ENCODE measurements at places on chromosomes 6 and 20. TPM values are rescaled to one million over a fixed set of nuclear protein-coding genes. Genes with fewer than 3 reads are reported as not detected.

GRCh38 chr6:20055916-20056315, 156.4 kb downstream of the MBOAT1 start:
- DNase-seq, result no peak
- no peak overlapping the region for H3K27ac ChIP-seq
- no peaks in the 10 kb centered on the region for H3K27me3 ChIP-seq
- H3K4me1 ChIP-seq, result no peaks in the 10 kb centered on the region
- H3K36me3 ChIP-seq, result no peaks in the 10 kb centered on the region
- no peak overlapping the region for H3K4me3 ChIP-seq

DNA sequence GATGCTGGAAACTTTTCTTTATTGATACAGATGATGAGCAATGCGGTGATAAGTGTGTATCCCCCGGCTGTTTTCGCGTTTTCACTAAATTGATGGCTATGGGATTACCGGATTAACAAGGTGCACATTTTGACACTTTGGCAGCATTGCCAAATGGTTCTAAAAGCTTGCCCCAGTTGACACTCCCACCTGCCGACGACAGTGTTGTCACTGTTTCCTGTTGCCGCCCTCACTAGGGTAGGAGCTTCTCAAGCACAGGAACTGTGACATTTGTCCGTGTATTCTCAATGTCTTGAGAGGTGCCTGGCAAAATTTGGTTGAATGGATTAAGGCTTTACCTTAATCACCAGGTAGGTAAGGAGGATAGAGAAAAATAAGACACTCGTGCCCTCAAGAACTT, 9.8 kb upstream of the MAPK13 start:
- H3K36me3 ChIP-seq, result peaks cover 2% of the 10 kb centered on the region
- peaks cover 7% of the 10 kb centered on the region for H3K4me1 ChIP-seq
- H3K4me3 ChIP-seq, result no peak overlapping the region
- H3K27ac ChIP-seq, result no peak overlapping the region

DNA sequence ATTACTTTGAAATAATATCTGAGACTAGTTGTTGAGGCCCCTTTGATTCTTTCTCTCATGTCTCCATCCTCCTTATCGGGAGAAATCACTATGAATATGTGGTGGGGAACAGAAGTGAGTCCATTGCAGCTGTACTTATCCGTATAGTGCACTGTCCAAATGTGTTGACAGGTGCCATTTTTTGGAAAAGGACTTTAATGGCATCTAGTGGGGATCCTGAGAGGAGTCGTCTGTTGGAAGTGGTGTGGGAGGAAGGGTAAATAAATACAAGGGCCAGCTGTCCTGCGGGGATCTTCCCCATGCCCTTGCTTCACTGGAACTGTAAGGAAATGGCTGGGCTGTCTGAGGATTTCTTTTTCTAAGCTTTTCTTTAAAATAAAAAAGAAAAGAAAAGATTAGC, 19.4 kb downstream of the TPX2 start:
- DNase-seq, result peak; percentile 35
- H3K27me3 ChIP-seq, result no peaks in the 10 kb centered on the region
- H3K4me3 ChIP-seq, result no peak overlapping the region
- H3K27ac ChIP-seq, result peak overlapping the region; percentile 42

DNA sequence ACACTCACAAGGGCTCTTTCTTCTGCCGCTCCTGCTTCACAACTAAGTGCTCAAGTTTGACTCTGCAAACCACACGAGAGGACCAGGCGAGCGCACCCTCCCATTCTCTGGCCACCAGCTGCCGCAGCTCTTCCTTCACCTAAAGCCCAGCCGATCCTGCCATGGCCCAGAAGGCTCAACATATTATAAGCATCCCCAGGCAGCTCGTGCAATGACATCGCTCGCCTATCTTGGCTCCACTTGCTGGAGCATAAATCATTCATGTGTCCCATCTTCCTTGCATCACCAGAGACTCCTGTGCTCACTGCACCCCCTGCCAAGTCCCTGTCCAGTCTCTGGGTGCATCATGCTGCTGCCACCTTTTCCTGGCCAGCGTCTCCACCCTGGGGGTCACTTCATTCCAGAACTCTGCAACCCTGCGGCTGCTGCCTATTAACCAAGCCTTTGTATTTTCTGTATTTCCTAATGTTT, 59.0 kb downstream of the PSMG4 start:
- no peak overlapping the region for H3K4me3 ChIP-seq
- peak; percentile 34 for DNase-seq
- H3K36me3 ChIP-seq, result no peaks in the 10 kb centered on the region
- H3K27ac ChIP-seq, result no peak overlapping the region
- peaks cover 50% of the 10 kb centered on the region for H3K27me3 ChIP-seq
- no peaks in the 10 kb centered on the region for H3K4me1 ChIP-seq

DNA sequence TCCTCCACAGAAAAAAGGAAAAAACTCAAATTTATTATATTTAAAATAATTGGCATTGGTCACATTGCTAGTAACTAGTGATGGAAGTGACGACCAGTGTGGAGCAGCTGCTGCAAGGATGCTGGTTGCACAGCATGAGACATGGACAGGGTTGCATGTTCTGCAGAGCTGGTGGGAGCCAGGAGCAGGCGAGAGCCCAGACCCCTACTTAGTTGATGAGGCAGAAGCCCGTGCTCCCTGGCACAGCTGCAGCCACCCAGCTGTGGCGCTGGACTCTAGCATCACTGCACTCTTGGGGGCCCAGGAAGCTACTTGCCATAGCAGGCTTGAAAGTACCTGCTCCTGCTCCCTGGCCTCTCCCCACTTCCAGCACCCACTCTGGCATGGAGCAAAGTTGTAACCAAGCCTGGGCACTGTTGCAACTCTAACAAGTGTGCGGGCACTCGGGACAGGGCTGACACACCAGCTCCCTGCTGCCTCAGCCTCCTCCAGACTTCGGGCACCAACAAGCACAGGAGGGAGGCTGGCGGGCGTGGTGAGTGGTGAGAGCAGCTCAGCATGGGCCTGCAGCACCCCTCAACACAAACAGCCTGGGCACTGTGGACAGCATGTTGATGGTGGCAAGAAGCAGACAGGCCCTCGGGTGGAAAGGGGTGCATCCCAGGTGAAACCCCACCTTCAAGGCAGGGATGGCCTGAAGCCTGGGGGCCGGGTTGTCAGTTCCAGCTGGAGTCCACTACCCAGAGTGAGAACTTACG, 69.6 kb downstream of the EYS start:
- H3K4me3 ChIP-seq, result no peak overlapping the region
- DNase-seq, result no peak
- H3K36me3 ChIP-seq, result no peaks in the 10 kb centered on the region
- no peaks in the 10 kb centered on the region for H3K27me3 ChIP-seq

The TSHZ2 gene
- total RNA-seq, result not detected

GRCh38 chr6:49504666-49505065, 4.9 kb downstream of the GLYATL3 start:
- no peaks in the 10 kb centered on the region for H3K4me1 ChIP-seq
- H3K27ac ChIP-seq, result no peak overlapping the region
- DNase-seq, result no peak
- H3K36me3 ChIP-seq, result no peaks in the 10 kb centered on the region
- no peak overlapping the region for H3K4me3 ChIP-seq

GRCh38 chr6:157838718-157839430, 15.8 kb downstream of the SNX9 start:
- no peaks in the 10 kb centered on the region for H3K36me3 ChIP-seq
- no peak overlapping the region for H3K27ac ChIP-seq
- H3K4me1 ChIP-seq, result peaks cover 15% of the 10 kb centered on the region
- no peaks in the 10 kb centered on the region for H3K27me3 ChIP-seq
- DNase-seq, result no peak
- no peak overlapping the region for H3K4me3 ChIP-seq

The C6orf47 gene
- total RNA-seq, result 13.1 TPM

- DNase-seq, result no peak
- H3K4me1 ChIP-seq, result no peaks in the 10 kb centered on the region
- H3K4me3 ChIP-seq, result no peak overlapping the region
- no peaks in the 10 kb centered on the region for H3K36me3 ChIP-seq
- no peak overlapping the region for H3K27ac ChIP-seq
These were observed 98.9 kb downstream of the TBC1D7 start for GRCh38 chr6:13229205-13230085.

Data from IMR-90 (cell line).